ENCODE measurements at places on chromosomes 7 and 10. TPM values are rescaled to one million over a fixed set of nuclear protein-coding genes. Genes with fewer than 3 reads are reported as not detected.

DNA sequence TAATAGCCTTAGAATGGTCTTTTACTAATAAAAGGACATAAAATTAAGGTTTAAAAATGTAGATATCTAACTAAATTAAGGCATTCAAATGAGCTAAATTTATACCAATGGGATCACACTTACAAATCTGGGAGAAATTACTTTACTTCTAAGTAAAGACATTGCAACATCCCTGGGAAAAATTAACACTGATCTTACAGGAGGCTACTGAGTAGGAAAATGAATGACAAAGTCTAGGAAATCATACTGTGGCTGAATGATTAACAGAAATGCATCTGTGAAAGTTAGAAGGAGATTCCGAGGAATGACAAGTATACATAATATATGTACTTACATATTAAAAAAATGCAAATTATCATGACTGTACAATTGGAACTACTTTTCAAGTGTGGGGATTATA, 38.3 kb downstream of the CACNA2D1 start:
- H3K27ac ChIP-seq, result no peak overlapping the region
- no peaks in the 10 kb centered on the region for H3K27me3 ChIP-seq
- no peaks in the 10 kb centered on the region for H3K4me1 ChIP-seq
- DNase-seq, result no peak

DNA sequence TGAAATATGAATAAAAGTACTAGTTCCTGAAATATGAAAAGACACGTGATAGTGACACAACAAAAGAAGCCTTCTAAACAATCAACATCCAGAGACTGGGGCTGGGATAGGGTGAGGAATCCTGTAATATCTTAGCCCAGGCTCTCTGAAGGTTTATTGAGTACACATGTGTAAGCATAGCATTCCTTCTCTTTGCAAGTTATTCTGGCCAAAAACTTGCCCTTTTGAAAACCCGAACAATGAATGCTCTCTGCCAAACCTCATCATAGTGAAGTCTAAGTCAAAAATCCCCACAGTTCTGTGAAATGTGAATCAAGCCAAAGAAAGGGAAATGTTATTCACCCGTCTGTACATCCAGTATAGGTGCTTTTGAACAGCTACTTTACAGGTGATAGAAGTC, 11.6 kb downstream of the SEMA3D start:
- H3K27ac ChIP-seq, result no peak overlapping the region
- peaks cover 11% of the 10 kb centered on the region for H3K36me3 ChIP-seq
- no peak for DNase-seq
- H3K27me3 ChIP-seq, result no peaks in the 10 kb centered on the region

- peaks cover 5% of the 10 kb centered on the region for H3K4me1 ChIP-seq
- H3K27me3 ChIP-seq, result no peaks in the 10 kb centered on the region
- H3K4me3 ChIP-seq, result no peak overlapping the region
- no peaks in the 10 kb centered on the region for H3K36me3 ChIP-seq
- DNase-seq, result no peak
- no peak overlapping the region for H3K27ac ChIP-seq
Measured at GRCh38 chr10:113180401-113181154, 230.5 kb downstream of the TCF7L2 start.

DNA sequence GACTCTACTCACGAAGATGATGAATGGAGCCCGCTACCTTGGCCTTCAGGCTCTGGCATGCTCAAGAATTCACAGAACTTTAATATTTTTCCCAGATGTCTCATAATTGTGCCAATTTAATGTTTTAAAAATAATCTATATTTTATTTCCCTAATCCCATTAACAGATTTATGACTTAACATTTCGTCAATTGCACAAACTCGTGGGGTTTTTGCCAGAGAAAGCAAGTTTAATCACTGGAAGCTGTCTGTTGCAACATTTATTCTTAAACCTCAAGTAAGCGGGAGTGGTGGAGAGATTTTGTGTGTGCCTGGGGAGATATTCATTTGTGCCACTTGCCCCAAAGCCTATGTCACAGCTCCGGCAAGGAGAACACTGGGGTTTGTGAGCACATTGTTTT, 117.9 kb downstream of the TEX36 start:
- H3K27ac ChIP-seq, result no peak overlapping the region
- H3K4me1 ChIP-seq, result no peaks in the 10 kb centered on the region
- no peaks in the 10 kb centered on the region for H3K36me3 ChIP-seq

The ITPRID1 gene
- total RNA-seq, result 4.6 TPM

GRCh38 chr7:112395411-112395810, 54.8 kb upstream of the IFRD1 start:
- H3K4me3 ChIP-seq, result no peak overlapping the region
- DNase-seq, result no peak
- H3K36me3 ChIP-seq, result no peaks in the 10 kb centered on the region
- no peaks in the 10 kb centered on the region for H3K27me3 ChIP-seq
- H3K27ac ChIP-seq, result no peak overlapping the region

DNA sequence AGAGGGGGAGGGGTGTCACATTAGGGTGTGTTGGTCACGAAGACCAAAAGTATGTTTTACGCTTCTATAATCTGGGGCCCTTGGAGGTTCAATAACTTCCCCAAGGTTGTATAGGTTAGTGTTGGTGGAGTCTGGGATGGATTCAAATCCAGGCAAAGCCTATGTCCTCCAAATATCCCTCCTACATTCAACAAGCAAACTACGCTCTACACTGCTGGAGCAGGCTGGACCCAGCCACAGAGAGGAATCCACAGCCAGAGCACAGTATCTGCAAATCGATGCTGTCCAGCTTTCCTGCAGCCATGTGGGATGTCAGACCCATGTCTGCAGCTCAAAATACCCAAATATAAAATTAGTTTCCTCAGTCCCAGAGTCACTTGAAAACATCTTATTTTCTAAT, 198.0 kb downstream of the COBL start:
- no peak overlapping the region for H3K4me3 ChIP-seq
- H3K4me1 ChIP-seq, result peaks cover 5% of the 10 kb centered on the region
- no peaks in the 10 kb centered on the region for H3K27me3 ChIP-seq
- peaks cover 6% of the 10 kb centered on the region for H3K36me3 ChIP-seq
- no peak for DNase-seq

The ELN gene
- 1.3 TPM for total RNA-seq

Measured in endodermal cell (in vitro differentiated cells).